ENCODE measurements at places on chromosomes 3 and 15.
A peak's percentile ranks its signal among the peaks of the same experiment; 100 is the strongest.

- DNase-seq = no peak
These were observed 512.1 kb upstream of the ROBO2 start for GRCh38 chr3:76527773-76528172.

GRCh38 chr3:53888232-53888631 is 3.4 kb downstream of the SELENOK start:
- DNase-seq = no peak

DNA sequence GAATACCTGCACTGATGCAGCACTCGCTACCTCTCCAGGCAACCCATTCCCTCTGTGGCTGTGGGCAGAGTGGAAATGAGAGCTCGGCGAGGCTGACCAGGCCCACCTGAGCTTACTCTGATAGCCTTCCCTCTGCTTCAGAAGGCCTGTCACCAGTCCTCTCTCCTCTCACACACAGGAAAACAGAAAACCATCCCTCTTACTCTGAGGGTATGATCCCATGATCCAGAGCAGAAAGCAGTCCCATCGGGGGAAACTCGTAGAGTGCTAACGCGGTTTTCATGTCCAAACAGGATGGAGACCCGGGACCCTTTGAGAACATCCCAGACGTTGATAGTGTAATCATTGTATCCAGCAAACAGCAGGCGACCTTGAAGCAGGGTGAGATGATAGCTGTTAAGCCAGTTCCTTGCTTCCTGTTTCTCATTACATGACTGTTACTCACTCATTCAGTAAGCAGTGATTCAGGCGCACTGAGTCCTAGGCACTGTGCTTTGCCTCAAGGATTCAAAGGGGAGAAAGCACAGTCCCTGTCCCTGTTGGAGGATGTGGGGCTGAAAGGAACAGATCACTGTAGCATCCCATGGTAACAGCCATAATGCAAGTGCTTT is 11.8 kb upstream of the BCL2L10 start:
- DNase-seq = no peak

DNA sequence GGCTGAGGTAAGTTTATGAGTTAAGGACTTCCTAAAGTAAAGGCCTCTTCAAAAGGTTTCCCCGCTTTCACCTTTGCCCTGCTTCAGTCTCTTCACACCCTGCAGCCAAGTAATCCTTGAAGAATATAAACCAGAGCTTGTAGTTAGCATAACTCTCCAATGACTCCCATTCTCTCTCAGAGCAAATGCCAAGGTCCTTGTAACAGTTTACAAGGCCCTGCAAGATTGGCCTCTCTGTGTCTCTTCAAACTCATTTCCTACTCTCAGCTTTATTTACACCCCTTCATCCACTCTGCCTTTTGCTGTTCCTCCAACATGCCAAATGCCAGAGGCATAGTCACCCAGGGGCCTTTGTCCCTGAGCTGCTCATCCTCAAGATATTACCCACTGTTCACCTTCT is 60.5 kb upstream of the MME start:
- no peak for DNase-seq

GRCh38 chr3:5021116-5022092 is 42.2 kb downstream of the BHLHE40 start:
- no peak for DNase-seq

DNA sequence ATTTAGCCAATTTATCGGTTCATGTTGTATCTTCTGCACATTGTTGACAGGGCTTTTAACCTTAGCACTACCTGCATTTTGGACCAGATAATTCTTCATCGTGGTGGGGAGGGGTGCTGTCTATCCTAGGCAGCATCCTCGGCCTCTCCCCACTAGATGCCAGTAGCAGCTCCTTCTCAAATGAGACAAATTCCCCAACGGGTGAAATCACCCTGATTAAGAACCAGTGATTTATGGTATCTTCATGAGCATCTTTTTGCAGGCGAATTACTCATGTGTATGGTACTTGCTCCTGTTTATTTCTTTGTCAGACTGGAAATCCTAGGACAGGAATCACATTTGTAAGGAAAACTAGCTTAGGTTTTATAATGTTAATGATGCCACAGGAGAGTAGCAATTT is 68.0 kb downstream of the C3orf70 start:
- no peak for DNase-seq

DNA sequence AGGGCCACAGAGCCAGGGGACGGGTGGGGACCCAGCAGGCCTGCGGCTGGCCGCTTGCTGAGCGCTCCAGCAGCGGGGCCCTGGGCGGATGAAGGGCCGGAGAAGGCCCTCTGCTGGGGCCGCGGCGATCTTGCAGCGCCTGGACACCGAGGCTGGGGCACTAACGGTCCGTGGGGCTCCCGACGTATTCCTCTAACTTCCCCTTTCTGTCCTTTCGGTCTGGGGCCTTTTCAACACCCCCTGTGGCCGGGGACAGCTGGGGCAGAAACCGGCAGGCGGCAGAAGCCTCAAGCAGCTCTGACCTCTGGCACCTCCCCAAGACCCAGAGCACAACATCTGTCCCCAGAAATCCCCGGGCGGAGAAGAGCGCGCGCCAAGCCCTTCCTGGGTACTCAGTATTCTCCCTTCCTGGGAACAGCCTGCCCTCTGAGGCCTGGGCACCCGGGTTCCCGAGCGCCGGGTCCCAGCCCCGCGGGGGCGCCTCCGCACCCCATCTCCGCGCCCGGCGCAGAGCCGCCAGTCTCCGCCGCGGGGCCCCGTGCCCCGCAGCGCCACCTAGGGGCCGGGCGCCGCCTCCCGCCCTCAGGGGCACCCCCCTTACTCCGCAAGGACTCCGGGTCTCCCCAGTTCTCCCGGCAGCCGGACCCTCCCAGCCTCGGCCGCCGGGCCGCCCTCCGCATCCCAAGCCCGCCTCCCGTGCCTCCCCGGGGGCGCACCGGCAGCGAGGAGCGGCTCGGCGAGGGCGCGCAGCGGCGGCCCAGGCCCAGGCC is 582 bp upstream of the SLCO3A1 start:
- peak; percentile 53 for DNase-seq

GRCh38 chr15:93291380-93291779 is 202.4 kb upstream of the RGMA start:
- DNase-seq = no peak

DNA sequence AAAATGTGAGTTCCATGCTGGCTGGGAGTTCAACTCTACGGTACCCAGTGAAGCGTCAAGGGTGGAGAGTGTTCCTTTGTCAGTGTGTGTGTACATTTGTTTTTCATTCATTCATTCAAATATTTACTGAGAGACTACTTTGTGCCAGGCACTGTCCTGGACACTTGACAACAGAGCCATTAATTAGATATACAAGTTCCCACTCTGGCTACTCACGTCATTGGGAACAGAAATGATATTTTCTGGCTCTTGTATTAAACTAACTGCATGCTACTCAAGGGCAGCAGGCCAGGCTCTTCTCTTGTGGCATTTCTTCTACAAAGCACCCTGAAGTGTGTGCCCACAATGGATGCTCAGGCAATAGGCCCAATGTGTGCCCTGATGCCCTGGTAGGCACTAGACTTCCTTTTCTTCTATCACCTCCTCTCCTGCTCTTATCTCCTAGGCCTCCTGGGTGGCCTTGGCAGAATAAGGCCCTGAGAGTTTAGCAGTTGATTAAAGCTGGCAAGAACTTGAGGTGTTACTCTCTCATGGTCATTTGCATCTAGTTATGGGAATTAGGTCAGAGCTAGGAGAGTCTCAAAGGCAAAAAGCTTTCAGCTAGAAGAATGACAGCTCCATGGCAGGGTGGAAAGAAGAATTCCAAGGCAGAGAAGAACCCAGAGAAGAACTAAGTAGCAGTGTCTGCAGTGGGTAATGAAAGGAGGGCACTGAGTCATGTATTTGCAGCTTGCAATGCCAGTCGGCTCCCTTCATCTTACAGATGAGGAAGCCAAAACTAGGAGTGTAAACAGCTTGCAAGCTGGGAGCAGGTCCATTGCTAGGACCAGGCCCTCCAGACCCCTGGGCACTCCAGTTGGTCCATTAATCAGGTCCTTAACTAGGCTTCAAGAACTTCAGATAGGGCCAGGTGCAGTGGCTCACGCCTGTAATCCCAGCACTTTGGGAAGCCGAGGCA is 14.0 kb upstream of the SMAD3 start:
- DNase-seq = peak; percentile 44

GRCh38 chr3:190169877-190170276 is 49.2 kb upstream of the P3H2 start:
- no peak for DNase-seq

All from NCI-H1092 treated with DMSO at 0.1 percent for 48 hours (cell line).